ENCODE measurements at places on chromosomes 2 and 18.

- DNase-seq: no peak
Measured at GRCh38 chr2:15738225-15738546, 146.5 kb downstream of the DDX1 start.

- no peak for DNase-seq
Measured at GRCh38 chr2:114265261-114265660, 177.2 kb upstream of the DPP10 start.

DNA sequence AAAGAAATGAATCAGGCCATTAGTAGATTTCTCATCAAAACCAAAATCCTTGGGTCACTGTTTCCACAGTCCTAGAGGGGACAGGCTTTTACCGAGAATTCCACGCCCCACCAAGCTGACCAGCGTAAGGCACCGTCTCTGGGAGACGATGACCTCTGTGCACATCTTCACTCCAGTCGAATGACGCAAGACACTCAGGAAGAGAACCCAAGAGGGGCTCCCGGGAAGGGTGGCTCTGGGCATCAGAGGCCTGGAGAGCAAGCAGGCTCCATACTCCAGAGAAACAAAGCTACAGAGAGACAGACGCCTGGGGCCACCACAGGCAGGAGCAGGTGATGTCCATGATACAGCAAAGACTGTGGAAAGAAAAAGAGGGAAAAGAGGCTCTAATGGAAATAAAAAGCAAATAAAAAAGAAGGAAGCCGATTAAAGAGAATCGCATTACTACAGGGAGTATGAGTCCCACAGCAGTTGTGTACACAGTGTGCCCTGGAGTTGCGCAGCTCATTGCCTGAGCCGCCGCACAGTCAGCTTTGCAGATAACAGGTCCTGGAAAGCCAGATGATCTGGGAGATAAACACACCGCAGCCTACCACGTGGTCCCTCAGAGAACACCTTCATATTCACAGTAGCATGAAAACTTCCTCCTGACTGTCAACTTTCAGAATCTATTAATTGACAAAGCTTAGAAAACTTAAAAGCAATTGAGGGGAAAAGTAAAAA lies 572.7 kb upstream of the SALL3 start:
- no peak for DNase-seq

GRCh38 chr2:112623913-112624777 lies 21.6 kb upstream of the SLC20A1 start:
- DNase-seq: peak; percentile 55

DNA sequence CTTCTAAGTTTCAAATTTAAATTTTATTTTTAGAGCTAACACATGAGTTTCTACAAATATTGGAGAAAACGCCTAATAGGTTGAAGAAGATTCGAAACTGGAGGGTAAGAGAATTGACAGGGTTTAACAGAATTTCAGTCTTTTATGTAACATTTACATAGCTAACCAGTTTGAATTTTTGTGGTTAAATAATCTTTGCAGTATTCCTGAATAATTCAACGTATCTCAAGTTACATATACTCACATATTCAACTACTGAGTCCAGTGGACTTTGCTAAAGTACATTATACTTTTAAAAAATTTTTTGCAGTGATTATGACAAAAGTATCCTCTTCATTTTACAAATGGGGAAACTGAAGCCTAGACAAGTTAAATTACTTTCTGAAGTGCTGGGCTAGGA lies 34.0 kb downstream of the CCNT2 start:
- no peak for DNase-seq

GRCh38 chr18:31679133-31679742 lies 5.1 kb downstream of the B4GALT6 start:
- DNase-seq: no peak

- DNase-seq: no peak
Measured at GRCh38 chr2:96934831-96935540, 51.4 kb downstream of the FAM178B start.

DNA sequence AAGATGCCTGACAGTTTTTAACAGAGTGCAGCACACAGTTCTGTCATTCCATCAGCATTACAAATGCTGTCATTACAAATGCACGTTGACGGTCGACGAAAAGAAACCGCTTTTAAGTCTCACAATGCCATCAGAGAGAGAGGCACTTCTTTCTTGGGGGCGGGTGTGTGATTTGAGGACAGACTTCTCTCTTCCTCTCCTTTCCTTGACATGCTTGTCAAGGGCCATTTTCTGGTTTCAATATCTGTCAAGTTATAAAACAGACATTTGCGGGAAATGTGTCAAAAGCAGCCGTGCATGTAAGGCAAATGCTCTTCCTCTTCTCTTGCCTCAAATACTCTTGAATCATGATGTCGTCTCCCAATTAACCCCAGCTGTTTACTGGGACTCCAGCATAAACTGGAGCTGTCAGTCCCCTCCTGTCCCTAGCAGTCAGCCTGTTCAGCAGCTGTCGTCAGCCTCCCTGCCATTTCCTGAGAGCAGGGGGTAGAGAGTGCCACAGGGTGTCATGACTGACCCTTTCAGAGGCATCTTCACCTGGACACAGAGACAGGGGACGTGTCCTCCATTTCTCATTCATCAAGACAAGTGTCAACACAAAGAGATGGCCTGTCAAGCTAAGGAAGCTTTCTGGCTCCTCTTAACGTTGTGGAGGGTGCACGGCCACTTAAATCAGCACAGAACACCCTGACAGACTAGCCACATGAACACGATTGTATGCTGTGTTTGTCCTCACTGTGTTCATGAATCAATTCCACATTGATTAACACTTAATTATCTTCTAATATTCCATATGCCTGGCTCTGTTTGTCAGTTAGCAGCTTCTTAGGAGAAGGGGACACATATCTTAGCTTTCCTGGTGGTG lies 305.4 kb upstream of the RAB6C start:
- DNase-seq: no peak

GRCh38 chr2:26998323-26998722 lies 27.9 kb downstream of the MAPRE3 start:
- DNase-seq: no peak

- DNase-seq: no peak
Measured at GRCh38 chr2:190716176-190716807, 67.4 kb downstream of the NAB1 start.

- DNase-seq: no peak
Measured at GRCh38 chr18:70246061-70246466, 40.6 kb upstream of the RTTN start.

Measured in stimulated activated CD4-positive, alpha-beta T cell treated with anti-CD3 and anti-CD28 coated beads, Interleukin-15, amount 100 ng/mL, for 1 hour (primary cell).